ENCODE measurements at places on chromosomes 6 and 20.

DNA sequence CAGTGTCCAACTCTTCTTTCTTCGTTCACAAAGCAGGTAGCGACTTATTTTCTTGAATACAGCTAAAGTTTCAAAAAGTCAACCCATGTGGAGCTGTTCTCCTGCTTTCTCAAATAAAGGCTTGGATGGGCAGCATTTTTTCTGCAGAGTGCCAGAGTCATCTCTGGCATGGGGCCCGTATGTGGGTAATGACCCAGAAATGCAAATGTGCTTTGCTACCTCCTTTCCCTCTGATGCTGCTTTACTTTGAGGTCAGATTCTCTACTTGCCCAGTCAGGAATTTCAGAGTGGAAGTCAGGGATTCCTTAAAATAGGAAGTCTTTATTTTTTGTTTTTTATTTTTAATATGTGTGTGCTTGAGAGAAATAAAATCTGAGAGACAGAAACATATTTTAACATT, 4.9 kb downstream of the NKAIN2 start:
- no peak for DNase-seq

- DNase-seq = peak; percentile 30
These were observed 6.4 kb downstream of the CFB start for GRCh38 chr6:31952140-31952805.

- DNase-seq = no peak
These were observed 85.0 kb downstream of the PREP start for GRCh38 chr6:105317607-105318533.

- peak; percentile 6 for DNase-seq
These were observed 46.1 kb downstream of the LYRM4 start for GRCh38 chr6:5214570-5215052.

DNA sequence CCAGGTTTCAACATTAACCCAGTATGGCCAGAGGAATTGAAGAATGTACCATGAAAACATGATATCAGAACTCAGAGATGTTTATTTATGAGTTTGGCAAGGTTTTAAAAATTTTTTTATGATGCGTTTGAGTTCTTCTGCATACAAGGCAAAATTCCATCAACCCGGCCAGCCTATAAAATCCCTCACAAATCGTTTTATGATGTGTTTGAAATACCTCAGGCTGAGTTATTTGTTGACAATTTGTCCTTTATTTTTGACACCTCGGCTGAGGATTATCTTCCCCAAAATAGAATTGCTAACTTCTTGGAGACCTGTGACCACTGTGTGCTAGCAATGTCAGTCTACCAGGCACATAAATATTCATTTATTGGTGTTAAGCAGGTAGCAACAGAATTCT, 91.9 kb upstream of the SLC24A3 start:
- no peak for DNase-seq

DNA sequence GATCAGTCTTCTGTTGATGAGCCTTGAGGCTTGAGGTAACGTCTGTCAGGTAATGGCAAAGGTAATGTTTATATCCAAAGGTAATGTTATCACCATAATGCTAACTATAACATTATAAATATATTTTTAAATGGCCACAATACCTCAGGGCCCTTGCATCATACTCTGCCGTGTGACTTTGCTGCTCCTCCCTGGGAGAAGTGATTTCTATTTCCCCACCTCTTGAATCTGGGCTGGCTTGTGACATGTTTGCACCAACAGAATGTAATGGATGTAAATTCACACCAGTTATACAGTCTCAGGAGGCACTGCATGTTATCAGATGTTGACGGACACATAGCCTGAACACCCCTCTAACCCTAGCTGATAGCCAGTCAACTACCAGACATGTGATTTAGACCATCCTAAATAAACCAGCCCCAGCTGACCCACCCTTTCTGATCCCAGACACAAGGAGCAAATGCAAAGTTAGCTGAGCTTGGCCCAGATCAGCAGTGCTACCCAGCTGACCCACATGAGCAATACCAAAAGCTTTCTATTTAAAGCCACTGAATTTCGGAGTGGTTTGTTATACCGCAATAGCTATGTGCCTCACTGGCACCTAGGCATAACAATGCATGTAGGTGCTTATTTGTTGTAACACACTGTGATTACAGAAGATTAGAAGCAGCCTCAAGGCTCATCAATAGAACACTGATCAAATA, 93.8 kb upstream of the SIRPA start:
- no peak for DNase-seq

DNA sequence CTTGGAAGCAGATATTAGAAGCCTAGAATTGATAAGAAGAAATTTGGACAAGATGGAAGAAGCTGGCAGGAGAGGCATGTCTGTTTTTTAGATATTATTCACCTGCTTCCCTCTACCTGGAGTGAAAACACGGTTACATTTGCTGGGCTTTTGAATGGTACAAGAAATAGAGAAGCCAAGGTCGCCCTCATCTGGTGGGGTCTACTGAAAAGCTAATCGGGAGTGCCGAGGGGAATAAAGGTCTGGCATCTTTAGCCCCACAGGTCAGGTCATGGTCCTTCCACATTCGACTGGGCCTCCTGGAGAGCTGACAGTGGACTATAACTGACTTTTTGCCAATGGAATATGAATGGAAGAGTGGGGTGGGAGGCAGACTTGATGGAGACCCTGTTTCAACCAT, 4.6 kb upstream of the C2 start:
- no peak for DNase-seq

DNA sequence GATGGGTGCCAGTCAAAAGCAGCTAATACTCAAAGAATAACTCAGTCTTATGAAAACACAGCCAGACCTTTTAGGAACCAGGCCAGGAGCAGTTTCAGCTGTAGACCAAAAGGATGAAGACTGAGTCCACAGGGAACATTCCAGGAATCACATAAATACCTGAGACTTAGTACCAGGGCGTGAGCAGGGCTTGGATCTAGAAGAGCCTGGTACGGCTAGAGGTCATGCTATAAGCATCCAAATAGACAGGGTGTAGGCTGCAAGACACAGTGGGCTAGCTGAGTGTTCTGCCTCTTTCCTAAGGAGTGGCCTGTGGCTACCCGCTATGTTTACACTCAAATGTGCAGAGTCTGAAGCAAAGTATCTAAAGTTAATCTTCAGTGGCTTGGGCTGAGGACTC, 29.5 kb upstream of the LRRC1 start:
- no peak for DNase-seq

- DNase-seq = no peak
These were observed 123.0 kb downstream of the HAO1 start for GRCh38 chr20:7817286-7817685.

GRCh38 chr6:137661601-137662000, 167.4 kb upstream of the OLIG3 start:
- peak; percentile 35 for DNase-seq

DNA sequence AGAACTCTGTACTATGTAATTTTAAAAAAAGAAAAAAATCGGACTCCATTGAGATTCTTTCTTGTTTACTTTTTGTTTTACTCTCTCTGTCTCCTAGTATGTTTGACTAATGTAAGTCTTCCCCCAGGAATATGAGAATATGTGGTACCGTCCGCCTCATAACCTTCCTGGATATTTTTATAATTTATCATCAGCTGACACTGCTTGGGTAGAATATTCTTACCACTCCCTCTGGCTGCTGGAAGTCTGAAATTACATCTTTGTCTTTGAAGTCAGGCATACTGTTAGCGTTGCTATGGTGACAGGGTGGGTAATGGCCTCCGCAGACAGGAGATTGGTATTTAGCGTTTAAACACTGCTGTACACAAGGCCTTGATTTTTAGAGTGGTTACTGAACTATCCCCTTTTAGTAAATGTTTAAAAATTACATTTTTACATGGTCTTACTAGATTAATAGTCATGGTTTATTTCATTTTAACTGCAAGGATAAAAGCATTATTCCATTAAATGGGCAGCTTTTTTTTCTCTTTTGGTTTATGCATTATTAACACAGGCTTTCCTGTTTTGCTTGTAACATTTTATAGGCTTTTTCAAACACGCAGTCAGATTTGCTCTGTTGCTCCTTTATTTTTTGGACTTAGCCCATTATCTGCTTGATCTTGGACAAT, 176.4 kb downstream of the ARID1B start:
- peak; percentile 68 for DNase-seq

- DNase-seq = no peak
These were observed 291.4 kb downstream of the QKI start for GRCh38 chr6:163705923-163706322.

DNA sequence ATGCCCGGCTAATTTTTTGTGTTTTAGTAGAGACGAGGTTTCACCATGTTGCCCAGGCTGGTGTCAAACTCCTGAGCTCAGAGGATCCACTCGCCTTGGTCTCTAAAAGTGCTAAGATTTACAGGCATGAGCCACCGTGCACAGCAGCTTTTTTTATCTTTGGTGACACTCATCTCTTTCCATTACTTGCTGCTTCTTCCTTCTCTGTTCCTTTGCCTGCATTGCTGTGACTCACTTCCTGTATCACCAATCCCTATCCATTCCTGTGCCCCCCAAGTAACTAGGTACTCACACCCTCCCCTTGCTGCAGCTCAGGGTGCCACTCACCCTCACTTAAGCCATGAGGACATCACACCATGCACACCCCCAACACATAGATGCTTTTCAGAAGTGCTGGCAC, 24.6 kb downstream of the KHDC1L start:
- DNase-seq = no peak

DNA sequence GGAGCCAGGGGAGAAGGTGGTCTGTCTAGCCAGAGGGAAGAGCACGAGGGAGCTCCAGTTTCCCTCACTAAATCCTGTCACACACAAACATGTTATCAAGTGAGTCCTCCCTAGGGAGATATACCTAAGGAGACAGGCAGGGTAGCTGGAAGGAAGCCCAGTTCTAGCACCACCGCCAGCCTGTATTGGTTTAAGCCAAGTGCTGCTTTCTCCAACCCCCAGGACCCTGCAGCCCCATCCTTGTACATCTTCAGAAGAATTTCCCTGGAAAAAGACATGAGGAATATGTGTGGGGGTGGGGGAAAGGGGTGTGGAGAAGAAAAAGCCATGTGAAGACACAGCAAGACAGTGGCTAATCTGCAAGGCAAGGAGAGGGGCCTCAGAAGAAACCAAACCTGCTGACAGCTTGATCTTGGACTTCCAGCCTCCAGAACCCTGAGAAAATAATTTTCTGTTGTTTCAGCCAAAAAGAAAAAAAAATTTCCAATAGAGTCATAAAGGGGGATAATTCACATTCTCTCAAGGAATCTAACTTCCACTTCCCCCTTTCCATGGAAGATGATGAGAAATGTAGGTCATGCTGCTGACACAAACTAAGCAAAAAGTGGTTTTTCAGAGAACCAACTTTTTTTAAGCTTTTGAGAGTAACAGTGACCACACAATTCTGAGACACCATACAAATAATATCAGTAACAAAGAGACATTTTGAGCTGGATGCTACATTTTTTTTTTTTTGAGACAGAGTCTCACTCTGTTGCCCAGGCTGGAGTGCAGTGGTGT, 103.2 kb upstream of the PRDM1 start:
- DNase-seq = no peak

GRCh38 chr20:63238031-63238430, 2.3 kb downstream of the BIRC7 start:
- no peak for DNase-seq

DNA sequence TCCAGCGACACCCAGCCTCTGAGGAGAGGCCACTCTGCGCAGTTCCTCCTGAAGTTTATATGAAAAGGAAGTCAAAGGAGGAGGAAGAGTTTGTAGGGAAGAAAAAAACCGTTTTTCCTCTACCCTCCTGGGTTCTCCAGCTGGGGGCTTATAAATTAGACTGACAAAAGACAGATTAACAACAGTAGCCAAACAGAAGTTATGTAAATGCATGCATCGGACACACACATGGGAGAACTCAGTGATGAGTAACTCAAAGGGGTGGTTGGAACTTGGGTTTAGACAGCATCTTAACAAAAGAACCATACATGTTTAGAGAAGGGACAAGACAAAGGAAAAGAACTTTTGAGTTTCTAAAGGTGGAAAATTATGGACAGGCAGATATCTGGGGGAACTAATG, 71.2 kb downstream of the CD24 start:
- no peak for DNase-seq

DNA sequence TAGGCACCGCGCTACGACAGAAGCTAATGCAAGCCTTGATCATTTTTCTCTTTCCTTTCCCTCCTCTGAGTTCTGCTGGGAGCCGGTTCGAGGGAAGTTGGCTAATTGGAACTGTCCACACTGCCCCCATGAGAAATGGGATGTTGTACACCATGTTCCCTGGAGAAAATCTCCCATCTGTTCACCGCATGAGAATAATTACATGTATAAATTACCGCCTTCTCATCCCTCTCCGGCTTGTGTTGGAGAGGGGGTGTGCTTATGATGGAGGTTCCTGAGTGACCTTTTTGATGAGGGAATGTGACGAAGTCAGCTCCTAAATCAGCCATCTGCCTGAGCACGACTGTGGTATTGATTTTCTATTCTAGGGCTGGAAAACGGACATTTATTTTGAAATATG, 320.2 kb upstream of the SULF2 start:
- DNase-seq = no peak

DNA sequence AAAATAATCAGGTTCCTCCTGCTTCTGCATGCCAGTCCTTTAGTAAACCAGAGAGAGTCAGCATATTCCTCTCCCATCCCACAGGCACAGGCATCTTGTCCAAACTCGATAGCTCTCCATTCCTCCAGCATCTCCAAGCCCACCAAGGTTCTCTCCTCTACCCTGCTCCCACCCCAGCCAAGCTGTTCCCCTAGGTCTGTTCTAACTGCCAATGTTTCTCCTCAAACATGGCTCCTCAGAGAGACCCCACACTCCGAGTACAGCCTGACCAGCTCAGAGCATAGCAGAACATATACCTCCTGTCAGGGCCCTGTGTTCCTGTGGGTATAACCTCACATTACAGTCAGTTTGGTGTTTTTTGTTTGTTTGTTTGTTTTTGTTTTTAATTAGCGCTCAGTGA, 177.8 kb downstream of the VEGFA start:
- DNase-seq = no peak

DNA sequence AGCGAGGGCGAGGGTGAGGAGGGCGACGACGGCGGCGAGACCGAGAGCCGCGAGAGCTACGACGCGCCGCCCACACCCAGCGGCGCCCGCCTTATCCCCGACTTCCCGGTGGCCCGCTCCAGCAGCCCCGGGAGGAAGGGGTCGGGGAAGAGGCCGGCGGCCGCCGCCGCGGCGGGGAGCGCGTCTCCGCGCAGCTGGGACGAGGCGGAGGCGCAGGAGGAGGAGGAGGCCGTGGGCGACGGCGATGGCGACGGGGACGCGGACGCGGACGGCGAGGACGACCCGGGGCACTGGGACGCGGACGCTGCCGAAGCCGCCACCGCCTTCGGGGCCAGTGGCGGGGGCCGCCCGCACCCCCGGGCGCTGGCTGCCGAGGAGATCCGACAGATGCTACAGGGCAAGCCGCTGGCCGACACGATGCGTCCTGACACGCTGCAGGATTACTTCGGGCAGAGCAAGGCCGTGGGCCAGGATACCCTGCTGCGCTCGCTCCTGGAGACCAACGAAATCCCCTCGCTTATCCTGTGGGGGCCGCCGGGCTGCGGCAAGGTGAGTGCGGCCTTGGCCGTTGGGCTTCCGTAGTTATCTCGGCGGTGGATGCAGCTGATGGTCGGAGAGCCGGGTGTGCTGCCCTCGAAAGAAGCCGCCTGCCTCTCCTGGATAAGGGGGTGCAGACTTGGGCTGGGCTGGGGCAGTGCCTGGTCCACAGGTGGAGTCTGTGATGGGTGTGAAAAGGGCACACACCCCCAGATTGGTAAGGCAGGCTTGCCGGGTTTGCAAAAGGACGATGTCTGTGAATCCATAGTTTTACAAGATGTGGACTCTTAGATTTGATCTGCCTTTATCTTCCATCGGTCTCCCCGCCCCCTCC, 938 bp downstream of the WRNIP1 start:
- DNase-seq = peak; percentile 23

- DNase-seq = no peak
These were observed 43.3 kb upstream of the DST start for GRCh38 chr6:56685994-56686393.

GRCh38 chr6:127191716-127192115, 73.2 kb downstream of the RSPO3 start:
- no peak for DNase-seq
